Type B pancreatic cell (in vitro differentiated cells): ENCODE measurements at places on chromosomes 4 and X. TPM values are rescaled to one million over a fixed set of nuclear protein-coding genes. Genes with fewer than 3 reads are reported as not detected.
A peak's percentile ranks its signal among the peaks of the same experiment; 100 is the strongest.

SCRG1 gene
- total RNA-seq: 0.17 TPM in 1 of 2 replicates, not detected in the other

ARHGEF6 gene
- 0.07 and 3.8 TPM in 2 replicates for total RNA-seq

SAGE1 gene
- not detected in 2 replicates for total RNA-seq

DNA sequence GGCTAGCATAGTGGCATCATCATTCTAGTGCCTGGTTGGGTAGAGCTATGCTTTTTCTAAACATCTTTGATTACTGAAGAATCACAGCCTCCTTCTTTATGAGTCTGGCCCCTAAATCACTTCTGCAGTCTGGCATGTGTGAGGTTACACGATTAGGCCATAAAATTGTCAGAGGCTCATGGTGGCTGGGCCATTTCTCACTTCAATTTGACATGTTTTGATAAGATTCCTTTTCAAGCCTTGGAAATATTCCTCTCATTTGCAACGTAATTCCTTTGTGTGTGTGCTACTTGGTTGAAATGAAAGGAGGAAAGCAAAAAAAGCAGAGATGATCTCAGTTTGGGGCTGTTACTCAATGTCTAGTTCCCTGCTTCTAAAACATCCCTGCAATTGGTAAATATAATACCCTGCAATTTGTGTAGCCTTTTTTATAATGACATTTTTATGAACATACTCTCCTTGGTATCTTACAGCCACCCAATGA is 6.2 kb downstream of the CCKAR start:
- H3K27me3 ChIP-seq: peaks cover 6% of the 10 kb centered on the region
- peaks cover 23% of the 10 kb centered on the region for H3K4me1 ChIP-seq
- H3K4me3 ChIP-seq: no peak overlapping the region
- no peak for DNase-seq

- H3K36me3 ChIP-seq: peaks cover 5% of the 10 kb centered on the region
- H3K4me3 ChIP-seq: peak overlapping the region; percentile 16
- DNase-seq: no peak
- peaks cover 9% of the 10 kb centered on the region for H3K4me1 ChIP-seq
Observed at GRCh38 chrX:45781901-45782553, 581.4 kb upstream of the DIPK2B start.

DNA sequence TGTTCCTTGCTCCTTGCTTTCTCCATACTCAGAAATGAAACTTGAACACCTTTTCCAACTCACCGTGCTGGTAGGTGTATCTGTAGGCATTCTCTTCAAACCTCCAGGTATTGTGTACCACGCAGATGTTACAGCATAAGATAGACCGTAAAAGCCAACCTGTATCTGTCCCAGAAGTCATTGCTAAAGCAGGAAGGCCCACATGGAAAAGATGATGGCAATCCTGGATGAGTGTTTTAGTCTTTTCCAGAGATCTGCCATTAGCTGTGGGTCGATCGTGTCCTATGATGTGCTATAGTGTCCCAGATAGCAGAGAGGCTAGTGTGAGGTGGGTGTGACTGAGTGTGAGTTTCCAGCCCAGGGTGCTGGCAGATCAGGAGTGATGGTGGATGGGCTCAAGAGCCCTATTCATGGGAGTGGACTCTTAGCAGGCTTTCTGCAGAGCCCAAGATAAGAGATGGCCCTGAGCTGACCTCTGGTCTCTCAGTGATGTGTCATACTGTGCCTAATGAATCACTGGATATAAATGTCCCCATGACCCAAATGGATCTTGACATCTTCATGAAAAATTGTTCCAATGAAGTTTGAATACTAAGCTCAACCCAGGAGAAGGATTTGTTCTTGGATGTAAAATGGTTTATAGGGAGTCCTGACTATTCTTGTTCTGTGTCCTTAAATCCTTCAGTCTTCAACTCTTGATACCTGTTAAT is 69.1 kb upstream of the WDR1 start:
- H3K27ac ChIP-seq: no peak overlapping the region
- H3K4me3 ChIP-seq: no peak overlapping the region
- H3K27me3 ChIP-seq: no peaks in the 10 kb centered on the region
- H3K4me1 ChIP-seq: no peaks in the 10 kb centered on the region

DNA sequence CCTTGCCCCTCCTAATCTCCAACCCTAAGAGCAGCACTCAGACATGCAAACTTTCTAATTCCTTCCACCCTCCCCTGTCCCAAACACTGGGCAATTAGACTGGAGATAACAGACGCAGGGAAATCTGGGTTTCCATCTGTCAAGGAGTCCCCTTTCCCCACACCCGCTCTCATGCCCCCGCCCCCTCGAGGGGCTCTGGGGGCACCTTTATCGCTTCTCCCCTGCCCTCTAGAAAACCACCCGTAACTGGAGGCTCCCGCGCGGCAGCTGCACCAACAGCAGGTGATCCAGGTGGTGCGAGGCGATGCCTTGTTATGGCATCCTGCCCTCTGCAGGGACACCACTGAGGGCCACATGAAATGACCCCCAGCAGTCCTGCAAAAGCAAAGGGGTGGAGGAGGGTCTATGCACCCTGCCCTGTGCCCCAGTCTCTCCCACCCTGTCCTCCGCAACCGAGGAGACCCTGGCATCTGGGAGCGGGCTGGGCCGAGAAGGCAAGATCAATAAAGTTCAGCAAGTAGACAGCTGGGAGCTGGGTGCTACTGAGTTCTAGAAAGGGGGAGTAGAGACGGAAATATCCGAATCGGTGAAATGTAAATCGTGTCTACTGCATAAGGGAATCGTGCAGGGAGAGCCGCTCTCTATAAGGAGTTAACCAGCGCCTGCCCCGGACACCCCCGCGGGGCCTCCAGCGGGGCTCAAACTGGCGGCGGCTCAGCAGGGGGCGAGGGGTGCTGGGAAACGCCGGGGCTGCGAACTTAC is 1.6 kb downstream of the KCTD8 start:
- peak overlapping the region; percentile 86 for H3K4me3 ChIP-seq
- DNase-seq: peak; percentile 65
- H3K36me3 ChIP-seq: no peaks in the 10 kb centered on the region
- H3K27ac ChIP-seq: no peak overlapping the region
- peaks cover 5% of the 10 kb centered on the region for H3K4me1 ChIP-seq
- peaks cover 79% of the 10 kb centered on the region for H3K27me3 ChIP-seq

- no peaks in the 10 kb centered on the region for H3K27me3 ChIP-seq
- no peaks in the 10 kb centered on the region for H3K36me3 ChIP-seq
- peaks cover 40% of the 10 kb centered on the region for H3K4me1 ChIP-seq
- no peak overlapping the region for H3K4me3 ChIP-seq
- DNase-seq: no peak
Observed at GRCh38 chr4:57040510-57040909, 61.8 kb downstream of the POLR2B start.
